AG04449 (cell line): ENCODE measurements at places on chromosomes 16 and 17.

DNA sequence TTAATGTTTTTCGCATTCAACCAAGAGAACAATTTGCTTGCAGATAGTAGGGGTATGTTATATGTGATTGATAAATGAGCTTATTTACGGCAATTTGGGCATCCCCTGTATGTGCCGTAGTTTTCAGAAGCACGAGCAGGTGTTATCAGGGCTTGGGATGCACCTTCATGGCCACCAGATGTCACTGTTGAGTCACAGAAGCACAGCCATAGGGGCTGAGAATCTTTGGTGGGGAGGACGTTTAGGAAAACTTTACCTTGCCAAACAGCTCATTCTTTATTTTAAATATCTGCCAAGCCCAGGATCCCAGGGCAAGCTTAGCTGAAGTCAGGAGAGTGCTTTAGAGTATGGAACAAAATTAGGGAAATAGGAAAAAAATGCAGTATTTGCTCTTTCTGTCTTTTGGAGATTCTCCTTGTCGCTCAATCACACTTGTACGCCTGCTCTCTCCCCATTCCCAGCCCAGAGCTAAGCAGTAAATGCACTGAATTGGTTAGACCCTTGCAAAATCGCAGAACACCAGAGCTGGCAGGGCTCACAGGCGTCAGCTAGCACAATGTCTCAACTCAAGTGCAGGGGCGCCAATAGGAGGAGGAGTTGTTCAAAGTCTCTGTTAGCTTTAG, 93.6 kb upstream of the MPHOSPH6 start:
- no peak for DNase-seq

DNA sequence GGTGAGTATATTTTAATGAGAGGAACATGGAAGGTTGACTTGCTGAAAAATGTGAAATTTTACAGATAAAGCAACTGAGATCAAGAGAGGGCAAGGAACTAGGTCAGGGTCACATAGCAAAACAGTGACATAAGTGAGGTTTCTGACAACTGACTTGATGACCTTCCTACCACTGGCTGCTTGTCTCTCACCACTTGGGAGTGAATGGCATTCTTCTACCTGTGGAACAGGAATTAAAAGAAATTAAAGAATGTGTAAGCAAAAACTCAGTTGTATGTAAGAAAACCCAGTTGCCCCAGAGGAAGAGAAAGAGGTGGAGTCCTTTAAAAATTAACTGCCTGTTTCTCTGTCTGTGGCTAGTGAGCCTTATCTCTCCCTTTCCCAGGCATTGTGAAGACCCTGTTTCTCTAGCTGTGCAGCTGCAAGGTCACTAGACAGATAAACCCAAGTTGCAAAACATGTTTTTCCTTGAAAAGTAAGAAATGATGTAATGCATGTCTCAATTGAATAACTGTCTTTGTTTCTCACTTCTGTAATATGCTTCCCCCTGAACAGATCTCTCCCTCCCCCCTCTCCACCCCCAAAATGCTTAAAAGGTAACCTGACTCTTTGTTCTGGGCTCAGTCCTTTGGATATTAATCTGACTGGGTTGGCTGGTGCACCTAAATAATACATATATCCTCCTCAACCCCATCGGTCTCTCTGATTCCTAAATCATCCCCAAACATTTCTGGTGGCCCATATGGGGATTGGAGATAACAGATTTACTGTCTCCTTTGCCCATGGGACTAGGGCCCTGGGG, 23.4 kb downstream of the ACSM1 start:
- no peak for DNase-seq

DNA sequence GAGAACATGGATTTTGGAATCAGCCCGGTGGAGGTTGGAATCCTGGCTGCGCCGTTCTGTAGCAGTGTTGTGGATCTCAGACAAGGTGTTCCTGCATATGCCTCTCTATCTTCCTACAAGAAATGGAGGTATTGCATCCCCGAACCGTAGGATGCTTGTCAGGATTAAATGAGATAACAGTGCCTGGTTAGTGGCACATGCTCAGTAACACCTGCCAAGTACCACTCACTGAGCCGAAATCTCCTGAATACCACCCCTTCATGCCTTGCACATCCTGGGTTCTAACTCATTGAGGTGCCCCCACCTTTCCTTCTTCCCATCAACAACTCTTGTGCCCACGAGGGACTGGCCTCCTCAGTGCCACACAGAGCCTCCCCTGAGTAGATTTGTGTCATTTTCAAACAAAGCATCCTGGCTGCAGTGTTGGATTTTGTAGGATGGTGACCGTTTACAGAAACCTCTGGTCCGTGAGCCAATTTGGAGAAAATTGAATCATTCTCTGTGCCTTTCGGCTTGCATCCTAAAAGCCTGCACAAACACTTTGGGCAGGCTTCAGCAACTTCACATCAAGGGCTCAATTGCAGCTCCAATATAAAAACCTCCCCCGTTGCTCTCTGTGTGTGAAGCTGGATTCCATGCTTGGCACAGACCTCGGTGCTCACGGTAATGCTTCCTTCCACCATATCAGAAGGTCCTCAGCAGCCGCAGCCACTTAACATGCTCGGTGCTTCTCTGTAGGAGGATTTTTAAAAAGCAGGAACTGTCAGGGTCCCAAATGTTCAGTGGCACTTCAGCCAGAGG, 84.2 kb downstream of the WWOX start:
- no peak for DNase-seq

DNA sequence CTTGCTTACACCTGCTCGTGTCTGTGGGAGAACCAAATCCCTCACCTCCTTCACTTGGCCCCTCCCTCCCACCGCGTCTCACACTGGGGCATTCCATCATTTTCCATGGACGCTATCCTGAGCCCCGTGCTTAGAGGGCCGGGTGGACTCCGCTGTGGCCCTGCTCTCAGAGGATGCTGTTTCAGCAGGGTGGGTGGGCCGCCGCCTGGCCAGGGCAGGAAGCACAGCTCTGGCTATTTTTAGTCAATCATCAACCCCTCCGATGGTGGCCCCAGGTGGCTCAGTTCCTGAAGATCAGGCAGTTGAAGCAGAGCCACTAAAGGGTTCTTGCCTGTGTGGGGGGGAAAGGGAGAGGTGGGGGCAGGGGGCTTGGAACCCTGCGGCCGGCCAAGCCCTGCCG, 230.3 kb downstream of the ENGASE start:
- no peak for DNase-seq

DNA sequence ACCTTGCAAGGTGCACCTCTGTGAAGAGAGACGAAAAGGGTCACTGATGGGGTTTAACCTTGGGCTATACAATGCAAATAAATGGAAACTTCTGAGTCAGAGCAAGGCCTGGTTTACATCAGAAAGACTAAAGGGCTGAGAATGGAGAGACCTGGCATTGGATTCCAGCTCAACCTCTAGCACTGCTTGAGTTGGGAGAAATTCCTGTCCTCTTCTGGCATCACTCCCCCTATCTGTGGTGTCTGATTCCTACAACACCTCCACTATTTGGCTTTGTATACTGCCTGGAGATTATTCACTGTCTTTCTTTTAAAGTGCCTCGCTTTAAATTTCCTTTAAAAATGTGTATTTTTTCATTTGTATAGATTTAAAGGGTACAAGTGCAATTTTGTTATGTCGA, 68.8 kb downstream of the GPR139 start:
- DNase-seq: no peak

DNA sequence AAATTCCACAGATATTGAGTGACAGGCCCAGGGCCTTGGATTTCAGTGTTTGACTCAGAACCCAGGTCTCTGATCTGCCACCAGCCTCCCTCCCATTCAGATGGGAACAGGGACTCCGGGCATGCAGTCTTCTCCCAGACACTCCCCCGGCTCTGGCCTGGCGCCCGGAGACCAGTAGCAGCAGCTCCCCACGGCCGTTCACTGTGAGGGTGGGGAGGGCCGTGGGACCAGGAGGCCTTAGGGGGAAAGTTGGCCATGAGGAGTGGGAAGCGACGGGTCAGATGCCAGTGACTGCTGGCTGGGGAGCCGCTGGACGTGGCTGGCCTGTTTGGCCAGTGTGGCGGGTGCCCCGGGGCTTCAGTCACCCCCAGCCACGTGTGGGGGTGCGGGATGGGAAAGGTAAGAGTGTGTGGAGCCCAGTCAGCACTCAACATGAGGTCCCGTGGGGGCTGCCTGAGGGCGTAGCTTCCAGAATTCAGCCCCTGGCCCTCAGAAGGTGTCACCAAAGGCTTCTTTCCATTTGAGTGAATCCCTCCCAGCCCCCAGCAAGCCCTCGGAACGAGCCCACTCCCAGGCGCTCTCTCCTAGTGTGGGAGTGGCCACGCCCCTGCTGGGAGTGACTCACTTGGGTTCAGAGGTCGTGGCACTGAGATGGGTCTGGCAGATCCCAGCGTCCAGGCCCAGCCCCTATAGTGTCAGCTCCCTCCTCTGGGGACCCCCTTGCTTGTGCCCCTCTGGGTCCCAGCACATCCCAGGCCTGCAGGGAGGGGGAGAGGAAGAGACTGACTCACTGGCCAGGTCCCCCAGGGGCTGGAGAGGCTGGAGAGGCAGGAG, 309.4 kb downstream of the SEC14L1 start:
- no peak for DNase-seq

- no peak for DNase-seq
Measured at GRCh38 chr16:54313789-54314188, 27.2 kb upstream of the IRX3 start.
